T-helper 17 cell (primary cell): ENCODE measurements at places on chromosomes 3 and 15.

DNA sequence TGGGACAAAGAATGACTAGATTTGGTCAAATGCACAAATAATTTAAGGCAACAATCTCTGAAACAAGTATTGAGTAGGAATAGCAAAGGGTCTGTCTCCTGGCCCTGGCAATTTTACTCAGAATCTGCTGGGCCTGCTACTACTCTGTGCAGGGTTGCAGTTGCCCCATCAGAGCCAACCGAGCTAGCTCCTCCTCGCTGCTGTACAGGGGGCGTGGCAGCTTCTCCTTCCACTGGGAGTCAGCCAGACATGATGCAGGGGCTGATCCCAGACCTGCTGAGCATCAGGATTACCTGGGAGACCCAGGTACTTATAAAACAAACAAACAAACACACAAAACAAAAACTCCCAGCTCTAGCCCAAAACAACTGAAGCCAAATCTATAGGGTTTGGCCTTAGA lies 30.5 kb upstream of the PXYLP1 start:
- DNase-seq: no peak
- peaks cover 7% of the 10 kb centered on the region for H3K27me3 ChIP-seq
- H3K4me3 ChIP-seq: no peak overlapping the region

- H3K27me3 ChIP-seq: peaks cover 46% of the 10 kb centered on the region
- peaks cover 2% of the 10 kb centered on the region for H3K4me1 ChIP-seq
- H3K36me3 ChIP-seq: no peaks in the 10 kb centered on the region
- H3K27ac ChIP-seq: no peak overlapping the region
- no peak overlapping the region for H3K4me3 ChIP-seq
These were observed 14.7 kb upstream of the RYR3 start for GRCh38 chr15:33296050-33296449.

- no peak overlapping the region for H3K4me3 ChIP-seq
- H3K4me1 ChIP-seq: no peaks in the 10 kb centered on the region
- no peaks in the 10 kb centered on the region for H3K36me3 ChIP-seq
- no peak overlapping the region for H3K27ac ChIP-seq
These were observed 219.6 kb downstream of the THSD4 start for GRCh38 chr15:71334873-71335272.

DNA sequence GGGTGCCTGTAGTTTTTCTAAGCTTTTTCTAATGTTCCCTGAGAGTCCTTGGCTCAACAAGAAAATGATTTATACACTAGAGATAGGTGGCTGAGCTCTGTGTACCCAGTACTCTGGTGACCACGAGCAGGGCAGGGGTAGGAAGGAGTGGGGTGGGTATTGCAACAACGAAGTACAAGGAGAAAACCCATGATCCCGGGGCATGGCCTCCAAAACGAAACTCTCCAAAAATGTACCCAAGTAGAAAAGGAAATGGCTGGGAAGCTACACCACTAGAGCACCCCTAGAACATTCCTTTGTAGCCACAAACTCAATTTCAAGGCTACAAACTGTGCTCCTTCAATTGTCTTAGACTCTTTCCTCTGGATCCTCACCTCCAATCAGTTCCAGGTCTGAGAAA lies 138.9 kb downstream of the DUT start:
- H3K27me3 ChIP-seq: peaks cover 8% of the 10 kb centered on the region
- no peaks in the 10 kb centered on the region for H3K36me3 ChIP-seq
- H3K4me1 ChIP-seq: no peaks in the 10 kb centered on the region
- no peak overlapping the region for H3K4me3 ChIP-seq

- no peaks in the 10 kb centered on the region for H3K36me3 ChIP-seq
- H3K27me3 ChIP-seq: no peaks in the 10 kb centered on the region
- H3K27ac ChIP-seq: no peak overlapping the region
- H3K4me3 ChIP-seq: no peak overlapping the region
- no peak for DNase-seq
These were observed 494.5 kb downstream of the DIPK2A start for GRCh38 chr3:144466114-144466513.

GRCh38 chr3:38541806-38542205 lies 45.7 kb downstream of the EXOG start:
- no peak for DNase-seq
- no peaks in the 10 kb centered on the region for H3K36me3 ChIP-seq
- H3K27me3 ChIP-seq: no peaks in the 10 kb centered on the region
- H3K4me3 ChIP-seq: no peak overlapping the region
- no peak overlapping the region for H3K27ac ChIP-seq

GRCh38 chr3:58299839-58300516 lies 6.1 kb upstream of the RPP14 start:
- DNase-seq: no peak
- peaks cover 27% of the 10 kb centered on the region for H3K27me3 ChIP-seq
- no peak overlapping the region for H3K27ac ChIP-seq
- H3K4me1 ChIP-seq: peaks cover under 1% of the 10 kb centered on the region
- H3K36me3 ChIP-seq: peaks cover 5% of the 10 kb centered on the region

DNA sequence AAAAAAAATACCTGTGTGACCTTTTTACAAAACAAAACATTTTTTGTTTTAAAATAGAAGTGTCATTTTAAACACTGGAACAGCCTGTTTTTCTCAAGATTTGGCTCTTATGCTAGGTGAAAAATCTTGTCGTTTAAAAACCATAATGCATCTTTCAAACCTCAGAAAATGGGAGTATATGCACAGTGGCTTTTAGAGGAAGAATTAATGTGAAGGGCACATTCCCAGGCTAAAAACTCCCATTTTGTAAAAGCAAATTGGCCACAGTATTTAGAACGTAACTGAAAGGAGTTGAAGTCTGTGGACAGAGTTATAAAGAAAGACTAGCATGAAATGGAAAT lies 190.0 kb downstream of the OSBPL10 start:
- H3K4me1 ChIP-seq: no peaks in the 10 kb centered on the region
- no peak overlapping the region for H3K27ac ChIP-seq
- H3K36me3 ChIP-seq: no peaks in the 10 kb centered on the region
- H3K4me3 ChIP-seq: no peak overlapping the region
- peaks cover 8% of the 10 kb centered on the region for H3K27me3 ChIP-seq

DNA sequence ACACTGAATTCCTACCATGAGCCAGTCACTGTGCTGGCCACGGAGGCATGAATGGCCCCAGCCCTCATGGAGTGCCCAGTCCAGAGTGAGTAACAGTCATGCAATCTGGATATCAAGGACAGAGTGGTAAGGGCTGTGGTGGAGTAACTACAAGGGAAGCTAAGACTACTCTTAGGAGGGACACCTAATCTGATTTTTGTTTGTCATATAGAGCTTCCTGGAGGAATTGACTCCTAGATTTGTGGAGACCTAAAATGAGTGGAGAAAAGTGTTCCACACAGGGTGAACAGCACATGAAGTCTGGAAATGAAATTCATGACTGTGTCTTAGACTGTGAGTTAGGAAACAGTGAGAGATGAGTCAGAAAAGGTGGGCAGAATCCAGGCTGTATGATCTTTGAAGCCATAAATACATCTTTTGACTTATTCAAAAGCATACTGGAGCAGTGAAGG lies 219.9 kb downstream of the NFKBIZ start:
- H3K27me3 ChIP-seq: peaks cover 4% of the 10 kb centered on the region
- no peak overlapping the region for H3K27ac ChIP-seq
- no peak for DNase-seq
- H3K4me1 ChIP-seq: no peaks in the 10 kb centered on the region
- peaks cover 2% of the 10 kb centered on the region for H3K36me3 ChIP-seq
- H3K4me3 ChIP-seq: no peak overlapping the region

DNA sequence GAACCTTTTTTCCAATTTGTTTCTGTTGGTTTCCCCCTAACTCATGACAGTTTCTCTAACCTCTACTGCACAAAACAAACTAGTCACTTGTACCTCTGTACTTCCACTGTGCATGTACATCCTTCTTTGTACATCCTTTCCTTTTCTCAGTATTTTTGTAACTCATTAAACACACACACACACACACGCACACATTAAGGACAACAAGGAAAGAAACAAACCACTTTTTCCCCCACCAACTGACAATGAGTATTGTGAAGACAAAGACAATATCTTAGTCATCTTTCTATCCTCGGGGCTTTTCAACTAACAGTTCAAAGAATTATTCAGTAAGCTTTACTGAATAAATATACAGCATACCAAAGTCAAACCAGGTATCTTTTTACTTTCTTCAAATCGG lies 170.5 kb downstream of the VPS13C start:
- peaks cover 8% of the 10 kb centered on the region for H3K4me1 ChIP-seq
- H3K27me3 ChIP-seq: no peaks in the 10 kb centered on the region
- no peak for DNase-seq
- H3K27ac ChIP-seq: peak overlapping the region; percentile 64
- H3K4me3 ChIP-seq: no peak overlapping the region

GRCh38 chr3:42572278-42572677 lies 9.5 kb downstream of the SEC22C start:
- peak overlapping the region; percentile 61 for H3K27ac ChIP-seq
- H3K4me3 ChIP-seq: no peak overlapping the region
- no peak for DNase-seq
- H3K36me3 ChIP-seq: peaks cover 5% of the 10 kb centered on the region
- H3K4me1 ChIP-seq: peaks cover 28% of the 10 kb centered on the region

GRCh38 chr3:111690242-111690641 lies 95.1 kb upstream of the ZBED2 start:
- peaks cover 25% of the 10 kb centered on the region for H3K4me1 ChIP-seq
- H3K27me3 ChIP-seq: no peaks in the 10 kb centered on the region
- no peak for DNase-seq
- peaks cover 2% of the 10 kb centered on the region for H3K36me3 ChIP-seq
- H3K4me3 ChIP-seq: no peak overlapping the region
- no peak overlapping the region for H3K27ac ChIP-seq

DNA sequence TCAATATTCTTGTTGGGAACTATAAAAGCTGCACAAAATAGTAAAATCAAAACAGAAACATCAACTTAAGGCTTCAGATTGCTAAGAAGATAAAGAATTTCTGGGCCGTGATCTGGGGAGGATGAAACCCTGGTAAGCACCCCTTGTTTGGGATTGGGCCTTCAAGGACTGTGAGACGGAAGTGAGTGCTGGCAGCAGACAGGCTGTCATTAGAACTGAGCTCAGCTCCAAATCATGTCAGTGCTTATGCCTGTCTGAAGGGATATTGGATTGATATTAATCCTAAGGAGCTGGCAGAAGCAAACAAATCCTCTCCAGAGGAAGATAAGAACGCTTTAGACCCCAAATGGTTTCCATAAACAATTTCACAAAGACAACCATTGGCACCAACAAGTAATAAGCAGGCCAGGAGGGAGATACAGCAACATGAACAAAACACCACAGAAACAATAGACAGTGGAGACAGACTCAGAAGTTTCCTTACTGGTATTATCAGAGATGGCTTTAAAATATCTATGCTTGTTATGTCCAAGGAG lies 72.6 kb upstream of the CTXND1 start:
- H3K27ac ChIP-seq: no peak overlapping the region
- no peaks in the 10 kb centered on the region for H3K4me1 ChIP-seq
- no peak overlapping the region for H3K4me3 ChIP-seq
- peaks cover 35% of the 10 kb centered on the region for H3K27me3 ChIP-seq

DNA sequence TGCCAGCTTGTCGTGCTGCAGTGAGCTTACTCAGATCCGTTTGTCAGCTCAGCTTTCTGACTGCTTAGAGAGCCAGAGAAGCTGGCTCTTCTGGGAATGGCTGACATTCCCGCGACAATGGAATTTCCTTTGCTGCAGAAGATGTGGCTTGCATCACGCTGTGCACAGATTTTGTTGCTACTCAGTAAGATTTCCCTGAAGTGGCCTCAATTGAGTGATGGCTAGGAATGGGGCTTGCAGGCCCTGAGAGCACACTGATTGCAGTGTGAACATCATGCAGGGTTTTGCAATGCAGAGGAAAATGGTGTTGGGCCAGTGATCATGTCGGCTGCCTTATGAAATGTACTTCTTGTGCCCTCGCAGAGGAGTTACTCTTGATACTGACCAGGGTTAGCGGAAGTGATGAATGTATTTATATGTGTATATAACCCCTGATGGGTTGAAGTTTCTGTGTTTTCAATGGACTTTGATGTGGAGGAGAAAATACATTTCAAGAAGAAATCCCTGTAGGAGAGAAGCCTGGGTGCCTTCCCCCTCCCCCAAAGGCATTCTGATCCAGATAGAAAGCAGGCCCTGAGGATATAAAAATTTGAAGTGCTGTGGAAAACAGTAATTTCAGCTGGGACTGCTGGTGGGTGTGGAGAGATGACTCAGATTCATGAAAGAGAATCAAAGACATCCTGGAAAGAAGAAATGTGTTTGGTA lies 102.5 kb upstream of the PDZRN3 start:
- H3K4me1 ChIP-seq: no peaks in the 10 kb centered on the region
- no peaks in the 10 kb centered on the region for H3K36me3 ChIP-seq
- no peaks in the 10 kb centered on the region for H3K27me3 ChIP-seq
- no peak for DNase-seq

GRCh38 chr3:10667269-10667668 lies 148.8 kb upstream of the SLC6A11 start:
- H3K4me3 ChIP-seq: no peak overlapping the region
- H3K27ac ChIP-seq: no peak overlapping the region
- DNase-seq: no peak
- H3K27me3 ChIP-seq: peaks cover 46% of the 10 kb centered on the region

DNA sequence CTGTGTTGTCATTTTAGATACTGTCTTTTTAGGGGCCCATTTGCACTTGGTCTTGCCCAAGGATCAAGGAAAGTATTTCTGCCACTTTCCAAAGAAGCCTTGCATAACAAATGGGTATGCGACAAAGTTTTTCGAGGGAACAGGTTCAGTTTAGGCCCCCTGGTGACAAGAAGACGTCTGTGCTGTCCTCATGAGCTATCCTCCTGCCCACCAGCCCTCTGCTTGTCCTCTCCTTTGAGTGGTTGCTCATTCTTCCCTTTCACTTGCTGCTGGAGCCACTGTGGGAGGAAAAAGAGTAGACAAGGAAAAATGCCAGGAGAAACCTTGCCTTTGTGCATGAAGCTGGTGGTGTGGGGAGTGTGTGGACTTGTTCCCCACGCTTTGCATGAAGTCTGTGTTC lies 171.9 kb downstream of the CACNA2D3 start:
- H3K27me3 ChIP-seq: no peaks in the 10 kb centered on the region
- DNase-seq: no peak
- H3K4me1 ChIP-seq: no peaks in the 10 kb centered on the region
- H3K27ac ChIP-seq: no peak overlapping the region

- DNase-seq: no peak
- peaks cover 16% of the 10 kb centered on the region for H3K27me3 ChIP-seq
- no peak overlapping the region for H3K27ac ChIP-seq
- H3K4me1 ChIP-seq: peaks cover 2% of the 10 kb centered on the region
- H3K36me3 ChIP-seq: peaks cover 2% of the 10 kb centered on the region
These were observed 21.3 kb upstream of the XYLB start for GRCh38 chr3:38325256-38325655.
